ENCODE measurements at places on chromosomes 1 and 21. TPM values are rescaled to one million over a fixed set of nuclear protein-coding genes. Genes with fewer than 3 reads are reported as not detected.
A peak's percentile ranks its signal among the peaks of the same experiment; 100 is the strongest.

Gene PKP1
- not detected for total RNA-seq

Gene LTN1
- 48.9 TPM for total RNA-seq

Gene PDPN
- not detected for total RNA-seq

Gene LY9
- 1.6 TPM for total RNA-seq

Gene PAQR6
- total RNA-seq: 7.6 TPM

Gene AIRE
- not detected for total RNA-seq

Gene FBLIM1
- not detected for total RNA-seq

Gene NPHS2
- total RNA-seq: not detected

DNA sequence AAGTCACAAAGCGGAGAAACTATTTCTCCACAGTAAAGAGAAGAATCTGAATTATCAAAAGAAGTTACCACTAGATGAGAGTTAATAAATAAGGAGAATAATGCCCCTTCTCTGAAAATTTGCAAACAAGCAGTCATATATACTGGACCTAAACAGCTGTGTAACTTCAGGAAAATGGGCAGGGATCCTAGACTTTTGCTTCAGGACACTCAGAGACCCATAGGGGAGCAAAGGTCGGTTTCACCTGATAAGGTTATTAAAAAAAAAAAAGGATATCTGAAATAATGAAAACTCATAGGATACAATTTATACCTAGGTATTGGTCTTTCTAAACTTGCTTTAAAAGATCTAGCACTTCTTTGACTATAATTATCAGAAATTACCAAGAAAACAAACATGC, 191.4 kb downstream of the KCNH1 start:
- DNase-seq: no peak

GRCh38 chr1:81439046-81439823, 361.5 kb upstream of the ADGRL2 start:
- DNase-seq: no peak

GRCh38 chr1:26015358-26015757, 6.2 kb upstream of the EXTL1 start:
- no peak for DNase-seq

GRCh38 chr1:153968408-153968807, 706 bp downstream of the CREB3L4 start:
- DNase-seq: peak; percentile 51

DNA sequence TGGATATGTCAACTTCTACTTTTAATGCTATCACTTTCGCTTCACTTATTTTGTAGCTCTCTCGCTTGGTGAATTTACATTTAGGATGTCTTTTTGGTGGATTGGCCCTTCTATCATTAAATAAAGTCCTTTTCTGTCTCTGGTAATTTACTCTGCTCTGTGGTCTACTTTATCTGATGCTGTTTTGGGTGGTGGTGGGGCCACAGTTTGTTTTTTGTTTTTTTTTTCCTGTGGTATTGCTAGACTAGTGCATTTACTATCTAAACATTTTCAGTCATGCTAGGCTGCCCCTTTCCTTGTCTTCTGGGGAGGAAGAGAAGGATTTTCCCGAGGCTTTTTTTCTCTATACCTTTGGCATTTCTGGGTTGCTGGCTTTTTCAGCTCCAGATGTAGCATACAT, 18.1 kb upstream of the FCRLA start:
- DNase-seq: peak; percentile 78

GRCh38 chr1:32426489-32427255, 32.4 kb upstream of the BSDC1 start:
- DNase-seq: peak; percentile 62

DNA sequence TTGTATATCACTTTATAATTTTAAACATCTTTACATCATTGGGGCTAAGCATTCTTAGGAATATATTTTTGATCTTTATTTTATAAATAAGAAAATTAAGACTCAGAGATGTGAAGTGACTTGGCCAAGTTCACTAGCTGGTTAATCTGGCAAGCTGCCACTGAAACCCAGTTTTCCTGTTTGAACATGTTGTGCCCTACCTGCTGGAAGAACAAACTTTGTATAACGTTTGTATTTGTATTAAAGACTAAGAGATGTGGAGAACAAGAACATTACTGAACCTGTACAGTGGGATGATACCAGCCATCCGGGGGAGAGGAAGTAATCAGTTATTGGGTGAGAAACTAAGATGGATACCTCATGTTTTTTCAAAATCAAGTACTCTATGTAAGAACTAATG, 77.2 kb upstream of the SIPA1L2 start:
- no peak for DNase-seq

DNA sequence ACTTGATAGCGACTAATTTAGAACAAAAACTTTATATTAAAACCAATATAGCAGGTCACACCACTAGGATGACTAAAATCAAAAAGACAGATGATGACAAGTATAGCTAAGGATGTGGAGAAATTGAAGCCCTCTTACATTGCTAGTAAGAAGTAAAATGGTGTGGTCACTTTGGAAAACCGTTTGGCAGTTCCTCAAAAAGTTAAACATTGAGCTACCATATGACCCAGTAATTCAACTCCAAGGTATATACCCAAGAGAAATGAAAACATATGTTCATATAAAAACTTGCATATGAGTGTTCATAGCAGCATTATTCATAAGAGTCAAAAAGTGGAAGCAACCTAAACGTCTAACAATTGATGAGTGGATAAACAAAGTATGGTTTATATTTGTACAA, 13.0 kb upstream of the SERINC2 start:
- no peak for DNase-seq

DNA sequence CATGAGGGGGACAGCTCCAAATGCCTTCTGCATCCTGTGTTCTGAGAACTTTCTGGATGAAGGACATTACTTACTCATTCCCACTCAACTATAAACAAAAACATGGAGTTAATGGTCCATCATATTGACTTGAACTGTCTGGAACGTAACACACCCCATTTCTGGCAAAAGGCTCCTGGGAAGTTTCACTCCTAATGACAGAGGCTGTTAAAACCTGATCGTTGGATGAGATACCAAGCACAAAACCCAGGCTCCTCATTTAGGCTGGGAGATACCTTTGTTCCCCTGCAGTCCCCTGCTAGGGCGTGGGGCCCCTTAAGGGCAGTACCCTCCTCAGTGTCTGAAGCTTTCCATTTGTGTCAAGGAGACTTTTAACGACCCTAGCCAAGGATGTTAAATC, 78.9 kb downstream of the RHOU start:
- no peak for DNase-seq

DNA sequence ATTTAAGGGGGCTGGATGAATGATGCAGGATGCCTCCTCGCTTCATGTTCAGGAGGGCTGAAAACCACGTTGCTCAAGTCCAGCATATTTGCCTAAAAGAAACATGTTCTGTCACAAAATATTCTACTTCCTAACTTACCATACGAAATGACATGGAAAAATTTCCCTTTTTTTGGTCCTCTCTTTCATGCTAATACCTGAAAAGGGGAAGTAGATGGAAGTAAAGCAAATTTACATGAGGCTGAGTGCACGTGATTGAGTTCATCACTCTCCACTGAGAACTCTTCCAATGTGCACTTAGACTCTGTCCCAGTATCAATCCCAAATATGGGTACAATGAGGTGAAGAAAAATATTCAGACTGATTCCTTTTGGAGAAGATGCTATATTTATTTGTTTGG, 23.0 kb downstream of the XCL2 start:
- no peak for DNase-seq

DNA sequence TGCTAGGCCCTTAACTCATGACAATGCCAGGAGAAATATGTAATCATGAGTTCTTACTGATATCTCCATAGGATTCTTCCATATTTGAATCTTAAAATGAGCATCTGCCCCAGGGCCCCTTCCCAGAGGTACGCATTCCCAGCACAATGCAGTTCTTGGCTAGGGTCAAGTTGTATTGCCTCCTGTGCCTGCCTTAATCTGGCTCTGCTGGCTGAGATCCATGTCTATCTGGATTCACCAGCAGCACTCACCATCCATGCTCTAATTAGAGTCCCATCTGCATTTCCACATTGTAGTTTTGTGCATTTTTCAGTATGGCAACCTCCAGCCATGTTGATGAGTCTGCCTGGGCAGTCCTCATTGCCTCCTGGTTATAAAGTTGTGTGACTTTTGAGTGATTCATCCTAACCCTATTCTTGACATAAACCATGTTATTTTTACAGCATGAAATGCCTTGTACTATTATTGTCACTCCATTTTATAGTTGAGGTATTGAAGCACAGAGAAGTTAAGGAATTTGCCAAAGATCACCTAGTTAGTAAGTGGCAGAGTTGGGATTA, 55.9 kb downstream of the CAMSAP2 start:
- no peak for DNase-seq

GRCh38 chr1:220526294-220526693, 1.6 kb upstream of the MARK1 start:
- DNase-seq: no peak

DNA sequence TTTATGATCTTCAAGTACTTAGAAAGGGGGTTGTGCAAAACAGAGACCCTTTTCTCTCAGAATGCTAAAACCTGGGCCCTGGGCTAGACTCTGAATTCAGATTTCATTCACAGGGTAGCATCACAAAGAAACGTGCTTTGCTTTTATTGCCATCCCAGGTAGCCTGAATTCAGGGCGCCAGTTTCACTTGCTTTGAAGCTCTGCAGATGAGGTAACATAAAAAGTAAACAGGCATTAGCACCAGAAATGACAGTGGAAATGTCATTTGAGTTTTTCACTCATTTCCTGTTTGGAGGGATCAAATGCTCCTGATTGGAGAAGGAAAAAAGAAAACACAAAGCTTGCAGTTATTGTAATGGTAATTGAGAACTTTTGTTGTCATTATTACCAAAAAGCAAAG, 2.6 kb downstream of the SYPL2 start:
- no peak for DNase-seq

GRCh38 chr21:8989721-8990325, 1531.6 kb upstream of the TPTE start:
- peak; percentile 41 for DNase-seq

DNA sequence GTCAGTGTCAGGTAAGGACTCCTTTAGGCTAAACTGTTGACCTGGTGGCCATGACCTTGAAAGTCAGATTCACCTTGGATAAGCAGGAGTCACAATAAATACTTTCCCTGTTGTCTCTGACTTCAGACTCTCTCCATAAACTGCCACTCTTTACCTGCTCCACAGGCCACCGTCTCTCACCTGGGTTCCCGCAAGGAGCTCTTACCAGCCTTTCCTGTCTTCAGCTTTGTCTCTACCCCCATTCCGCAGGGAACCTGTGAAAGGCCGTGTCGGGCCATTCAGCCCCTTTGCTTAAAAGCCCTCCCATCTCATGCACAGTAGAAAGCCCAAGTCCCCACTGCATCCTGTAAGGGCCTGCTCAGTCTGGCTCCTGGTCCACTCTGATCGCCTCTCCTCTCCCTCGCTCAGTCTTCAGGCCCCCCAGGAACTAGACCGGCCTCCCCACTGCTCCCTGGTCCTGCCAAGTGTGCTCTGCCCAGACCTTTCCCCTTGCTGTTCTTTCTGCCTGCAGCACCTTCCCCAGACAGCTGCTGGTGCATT, 79.5 kb downstream of the ACTL8 start:
- DNase-seq: no peak

GRCh38 chr1:93614986-93615581, 66.6 kb downstream of the BCAR3 start:
- no peak for DNase-seq

- DNase-seq: no peak
These were observed at the start of gene GPR52 for GRCh38 chr1:174447866-174448530. TSS of gene GPR52 (plus strand) at chr1:174447964. CDS start at chr1:174448112, 148 bp downstream.

DNA sequence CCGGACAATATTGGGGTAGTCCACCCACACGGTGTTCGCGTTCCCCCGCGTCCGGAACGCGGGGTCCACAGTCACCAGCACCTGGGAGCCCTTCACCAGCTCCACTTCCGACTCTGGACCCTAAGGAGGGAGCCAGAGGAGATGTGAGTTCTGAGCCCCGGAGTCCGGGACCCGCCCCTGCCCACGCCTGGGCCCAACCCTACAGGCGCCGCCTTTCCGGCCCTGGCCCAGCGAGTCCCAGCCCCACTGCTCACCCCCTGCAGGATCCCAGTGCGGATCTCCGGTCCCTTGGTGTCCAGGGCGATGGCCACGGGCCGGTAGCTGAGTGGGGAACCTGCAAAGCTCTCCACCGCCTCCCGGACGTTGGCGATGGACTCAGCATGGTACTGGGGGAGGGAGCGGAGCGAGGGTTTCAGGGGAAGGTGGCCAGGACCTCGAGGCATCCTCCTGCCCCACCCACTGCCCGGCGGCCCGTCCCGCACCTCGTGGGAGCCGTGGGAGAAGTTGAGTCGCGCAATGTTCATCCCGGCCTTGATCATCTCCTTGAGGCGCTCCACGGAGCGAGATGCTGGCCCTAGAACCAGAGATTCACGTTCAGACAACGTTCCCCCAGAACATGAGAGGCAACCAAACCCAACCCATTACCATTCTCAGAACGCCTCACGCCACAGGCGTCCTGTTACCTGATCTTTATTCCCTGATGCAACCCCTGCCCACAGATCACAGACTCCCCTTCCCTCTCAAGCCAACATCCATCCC, 5.9 kb downstream of the PKLR start:
- no peak for DNase-seq

DNA sequence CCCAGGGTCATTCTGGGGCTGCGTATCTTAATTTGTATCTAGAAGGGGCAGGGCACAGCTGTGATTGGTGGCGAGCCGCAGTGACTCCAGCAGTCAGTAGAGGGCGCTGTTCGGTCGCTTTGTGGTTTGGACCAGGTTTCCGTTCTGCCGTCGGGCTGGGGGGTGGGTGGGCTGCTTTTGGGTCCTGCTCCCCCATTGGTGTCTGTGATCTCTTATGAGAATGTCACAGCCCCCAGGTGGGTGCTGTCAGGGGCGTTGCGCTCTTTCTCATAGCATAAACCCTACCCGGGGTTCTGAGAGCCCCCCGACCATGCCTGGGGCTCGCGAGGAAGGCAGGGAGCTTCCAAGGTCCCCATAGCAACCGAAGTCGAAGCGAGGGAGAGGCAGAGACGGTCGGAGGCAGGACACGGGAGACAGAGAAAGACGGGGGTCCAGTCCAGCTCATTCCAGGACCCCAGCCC, 5.4 kb downstream of the TFF3 start:
- DNase-seq: peak; percentile 84

DNA sequence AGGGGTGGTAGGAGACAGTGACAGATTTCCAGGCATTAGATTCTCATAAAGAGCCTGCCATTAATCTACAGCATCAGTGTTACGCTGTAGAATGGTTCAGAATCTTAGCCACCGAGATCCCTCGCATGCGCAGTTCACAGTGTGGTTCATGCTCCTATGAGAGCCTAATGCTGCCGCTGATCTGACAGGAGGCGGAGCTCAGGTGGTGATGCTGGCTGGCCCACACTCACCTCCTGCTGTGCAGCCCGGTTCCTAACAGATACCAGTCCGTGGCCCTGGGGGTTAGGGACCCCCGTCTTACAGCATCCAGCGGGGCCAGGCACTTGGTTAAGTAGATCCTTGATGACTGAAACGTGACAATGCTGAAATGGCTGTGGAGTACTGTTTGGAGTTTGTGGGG, 163.6 kb upstream of the C1orf21 start:
- no peak for DNase-seq

GRCh38 chr1:107691540-107691939, 273.4 kb downstream of the VAV3 start:
- DNase-seq: no peak
